ENCODE measurements at places on chromosomes 11 and 22.
A peak's percentile ranks its signal among the peaks of the same experiment; 100 is the strongest.

DNA sequence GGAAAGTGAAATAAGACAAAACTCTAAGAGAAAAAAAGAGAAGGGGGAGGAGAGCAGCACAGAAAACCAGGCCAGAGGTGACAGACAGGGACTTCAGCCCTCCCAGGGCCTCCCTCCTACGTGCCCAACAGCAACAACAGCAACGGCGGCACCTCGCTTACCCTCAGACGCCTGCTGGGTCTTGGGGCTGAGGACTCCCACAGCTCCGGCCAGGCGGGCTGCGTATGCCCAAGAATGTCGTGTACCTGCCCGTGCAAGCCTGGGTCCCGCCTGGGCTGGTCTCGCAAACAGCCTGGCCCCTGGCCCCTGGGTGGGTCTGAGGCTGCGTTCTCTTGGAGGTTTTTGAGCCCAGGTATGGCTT lies 30.5 kb downstream of the ARAP1 start:
- DNase-seq, result no peak

GRCh38 chr11:12438291-12438690 lies 60.9 kb downstream of the PARVA start:
- no peak for DNase-seq

DNA sequence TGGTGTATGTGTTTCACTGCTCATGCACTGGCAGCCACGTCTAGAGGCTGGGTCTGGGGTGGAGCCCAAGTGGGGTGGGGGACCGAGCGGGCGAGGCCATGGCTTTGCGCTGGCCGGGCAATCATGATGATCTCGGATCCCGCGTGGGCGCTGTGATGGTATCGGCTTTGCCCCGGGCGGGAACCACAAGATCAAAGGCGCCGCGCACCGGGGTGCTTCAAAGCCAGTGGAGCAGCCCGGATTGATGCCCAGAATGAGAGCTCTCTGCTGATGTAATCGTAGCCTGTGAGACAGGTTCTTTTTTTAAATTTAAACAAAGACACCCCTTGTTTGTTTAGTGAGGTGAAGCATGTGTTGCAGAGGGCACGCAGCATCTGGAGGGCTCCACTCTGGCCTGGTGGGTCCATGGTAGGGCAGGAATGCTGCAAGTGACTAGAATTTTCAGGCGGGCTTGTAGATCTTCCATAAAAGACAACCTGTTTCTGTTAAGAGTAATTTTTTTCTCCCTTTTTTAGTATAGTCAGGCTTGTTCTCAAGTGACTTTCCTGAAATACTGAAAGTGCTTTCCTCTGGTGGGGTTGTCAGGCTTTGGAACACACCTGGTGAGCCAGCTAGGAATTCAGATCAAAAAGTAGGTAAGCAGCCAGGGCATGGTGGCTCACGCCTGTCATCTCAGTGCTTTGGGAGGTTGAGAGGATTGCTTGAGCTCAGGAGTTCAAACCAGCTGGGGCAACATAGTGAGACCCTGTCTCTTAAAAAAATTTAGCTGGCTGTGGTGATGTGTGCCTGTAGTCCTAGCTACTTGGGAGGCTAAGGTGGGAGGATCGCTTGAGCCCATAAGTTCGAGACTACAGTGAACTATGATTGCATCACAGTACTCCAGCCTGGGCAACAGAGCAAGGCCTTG lies 40.7 kb downstream of the ZNRF3 start:
- DNase-seq, result peak; percentile 27

GRCh38 chr11:9249252-9249651 lies 15.9 kb downstream of the DENND5A start:
- DNase-seq, result no peak

GRCh38 chr11:95832763-95833162 lies 42.5 kb downstream of the CEP57 start:
- DNase-seq, result no peak

- DNase-seq, result no peak
Observed at GRCh38 chr11:111585371-111585770, 16.9 kb upstream of the SIK2 start.

- no peak for DNase-seq
Observed at GRCh38 chr11:103294516-103294915, 185.3 kb downstream of the DYNC2H1 start.

GRCh38 chr22:27107386-27107785 lies 450.0 kb downstream of the MIAT start:
- no peak for DNase-seq

DNA sequence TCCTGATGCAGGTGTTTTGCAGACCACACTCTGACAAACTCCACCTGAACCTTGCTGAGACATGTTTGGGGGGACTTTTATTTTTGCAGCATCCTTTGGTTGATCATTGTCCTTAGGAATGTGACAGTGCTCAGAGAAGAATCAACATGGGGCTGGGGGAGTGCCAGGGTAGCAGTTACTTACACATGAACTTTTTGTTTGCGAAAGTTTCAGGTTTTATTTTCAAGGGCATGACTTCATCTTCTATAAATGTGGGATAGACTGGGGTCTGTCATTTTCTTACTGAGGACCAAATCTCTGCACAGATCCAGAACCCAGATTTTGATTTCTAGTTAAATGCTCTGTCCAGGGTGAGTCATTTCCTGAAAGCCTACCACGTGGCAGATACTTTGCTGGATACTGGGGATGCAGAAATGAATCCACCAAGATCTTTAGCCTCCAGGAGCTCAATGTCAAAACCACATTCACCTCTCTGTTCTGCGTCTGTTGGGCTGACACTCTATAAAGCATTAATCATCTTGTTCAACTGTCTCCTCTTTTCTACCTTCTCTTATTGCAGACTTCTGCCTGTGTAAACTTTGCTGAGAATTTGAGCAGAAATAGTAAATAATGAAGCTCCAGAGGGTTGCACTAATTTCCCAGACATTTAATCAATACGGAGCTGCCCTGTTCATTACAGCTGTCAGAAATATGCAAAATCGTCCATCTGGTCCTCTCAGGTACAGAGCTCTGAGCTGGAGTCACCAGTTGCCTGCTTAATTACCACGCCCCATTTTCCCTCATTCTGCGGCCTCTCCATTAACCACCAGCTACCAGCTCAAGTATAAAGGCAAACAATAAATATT lies 387.9 kb downstream of the MIAT start:
- DNase-seq, result no peak

GRCh38 chr22:44263547-44263946 lies 49.2 kb downstream of the SHISAL1 start:
- DNase-seq, result no peak

DNA sequence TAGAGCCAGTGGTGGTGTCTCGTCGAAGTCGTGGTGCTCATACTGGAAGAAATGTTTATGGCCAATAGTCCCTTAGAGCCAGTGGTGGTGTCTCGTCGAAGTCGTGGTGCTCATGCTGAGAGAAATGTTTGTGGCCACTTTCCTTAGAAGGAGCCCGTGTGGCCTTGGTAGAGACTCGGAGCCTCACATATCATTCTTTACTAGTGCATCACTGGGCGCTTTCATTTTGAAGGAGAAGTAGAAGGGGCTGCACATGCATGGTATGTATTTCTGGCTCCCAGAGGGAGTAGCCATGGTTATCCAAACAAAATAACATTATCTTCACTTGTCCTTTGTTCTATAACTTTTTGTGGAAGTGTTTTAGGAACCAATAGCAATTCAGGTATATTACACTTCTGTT lies 69.5 kb downstream of the JAM3 start:
- no peak for DNase-seq

DNA sequence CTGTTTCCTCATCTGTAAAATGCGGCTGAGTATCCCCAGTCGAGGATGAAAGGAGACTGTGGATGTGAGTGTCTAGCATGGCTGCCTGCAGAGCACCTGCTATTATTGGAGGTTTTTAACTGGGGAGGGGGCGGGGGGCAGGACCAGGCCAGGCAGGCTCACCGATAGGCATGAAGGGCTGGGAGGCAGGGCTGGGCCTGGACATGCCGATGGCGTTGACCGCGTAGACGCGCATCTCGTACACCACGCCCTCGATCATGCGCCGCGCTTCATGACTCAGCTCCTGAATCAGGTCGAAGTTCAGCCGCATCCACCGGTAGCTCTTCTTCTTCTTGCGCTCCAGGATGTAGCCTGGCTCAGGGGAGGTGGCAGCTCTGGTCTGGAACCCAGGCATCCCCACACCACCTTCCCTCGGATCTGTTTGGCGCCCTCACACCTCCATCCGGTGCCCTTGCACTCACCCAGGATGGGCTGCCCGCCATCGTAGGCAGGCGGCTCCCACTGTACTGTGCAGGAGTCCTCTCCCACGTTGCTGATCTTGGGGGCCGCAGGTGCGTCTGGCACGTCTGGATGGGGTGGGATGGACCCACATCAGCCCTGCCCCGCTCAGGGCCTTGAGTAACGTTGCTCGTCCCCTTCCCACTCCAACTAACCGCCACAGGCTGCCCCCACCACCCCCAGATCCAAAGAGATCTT lies 15.1 kb downstream of the MYBPC3 start:
- DNase-seq, result no peak

GRCh38 chr22:19149047-19149883 lies 827 bp downstream of the GSC2 start:
- no peak for DNase-seq

DNA sequence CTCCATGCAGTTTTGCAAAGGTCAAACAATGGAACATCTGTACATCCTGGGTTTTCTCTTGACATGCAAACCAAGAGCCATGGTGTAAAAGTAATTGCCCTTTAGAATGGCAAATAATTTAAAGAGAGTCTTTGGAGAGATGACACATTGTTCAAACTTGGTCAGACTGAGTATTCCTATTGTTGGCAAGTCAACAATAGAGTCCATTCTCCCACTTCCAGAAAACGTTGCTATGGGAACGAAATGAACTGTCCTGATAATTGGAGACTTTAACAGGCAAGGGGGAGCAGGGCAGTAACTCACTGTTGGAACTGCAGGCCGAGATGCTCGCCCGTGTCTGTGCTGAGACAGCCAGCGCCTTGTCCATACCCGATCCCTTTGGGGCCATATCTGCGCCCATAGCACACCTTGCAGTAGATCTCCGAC lies 13.9 kb downstream of the CSRP3 start:
- no peak for DNase-seq

GRCh38 chr11:62804310-62805075 lies 747 bp downstream of the NXF1 start:
- DNase-seq, result no peak

DNA sequence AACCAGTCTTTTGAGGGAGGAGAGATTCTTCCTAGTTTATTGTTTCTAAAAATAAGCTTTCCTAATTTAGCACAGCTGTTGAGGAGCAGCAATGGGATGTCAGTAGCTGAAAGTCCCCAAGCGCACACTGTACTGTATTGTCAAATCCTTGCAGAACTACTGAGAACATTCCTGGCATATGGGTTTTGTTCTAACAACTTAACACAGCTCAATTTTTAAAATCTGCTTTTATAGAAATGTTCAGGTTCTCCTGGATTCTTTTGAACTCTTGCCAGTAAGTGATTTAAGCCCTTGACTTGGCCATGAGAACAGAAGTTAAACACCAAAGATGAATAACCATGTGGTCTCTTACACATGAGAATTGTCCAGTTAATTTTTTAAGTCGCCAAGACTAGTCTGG lies 218.6 kb downstream of the FAT3 start:
- DNase-seq, result no peak

GRCh38 chr11:109303342-109303741 lies 118.6 kb upstream of the C11orf87 start:
- no peak for DNase-seq

DNA sequence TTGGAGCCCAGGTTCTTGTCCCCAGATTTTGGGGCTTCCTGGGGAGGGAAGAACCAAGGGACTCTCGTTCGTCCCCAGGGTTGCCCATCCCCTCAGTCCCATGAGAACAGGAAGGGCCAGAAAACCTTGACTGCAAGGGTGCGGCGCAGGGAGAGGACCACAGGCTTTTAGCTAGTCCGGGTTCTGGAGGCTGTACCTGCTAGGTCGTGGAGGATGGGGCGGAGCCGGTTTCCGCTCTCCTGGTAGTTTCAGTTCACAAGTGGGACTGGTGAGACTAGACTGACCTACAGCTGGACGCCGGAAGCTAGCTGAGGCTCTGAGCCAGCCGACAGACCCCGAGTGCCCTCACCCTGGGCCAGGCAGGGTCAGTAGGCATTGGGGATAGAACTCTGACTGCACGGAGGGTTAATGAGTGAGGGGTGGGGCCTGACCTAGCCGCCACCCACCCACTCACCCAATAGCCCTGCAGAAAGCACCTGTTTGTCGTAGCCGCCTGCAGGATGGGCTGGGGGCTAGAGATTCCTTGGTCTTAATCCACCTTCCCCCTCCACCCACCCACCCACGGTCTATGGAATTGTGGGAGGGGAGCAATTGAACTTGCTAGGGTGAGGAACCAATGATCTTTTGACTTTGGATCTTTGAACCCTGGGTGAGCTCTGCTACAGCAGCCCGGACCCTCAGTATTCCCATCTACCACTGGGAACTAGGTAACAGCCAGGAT lies 1.5 kb downstream of the MAFF start:
- DNase-seq, result no peak

DNA sequence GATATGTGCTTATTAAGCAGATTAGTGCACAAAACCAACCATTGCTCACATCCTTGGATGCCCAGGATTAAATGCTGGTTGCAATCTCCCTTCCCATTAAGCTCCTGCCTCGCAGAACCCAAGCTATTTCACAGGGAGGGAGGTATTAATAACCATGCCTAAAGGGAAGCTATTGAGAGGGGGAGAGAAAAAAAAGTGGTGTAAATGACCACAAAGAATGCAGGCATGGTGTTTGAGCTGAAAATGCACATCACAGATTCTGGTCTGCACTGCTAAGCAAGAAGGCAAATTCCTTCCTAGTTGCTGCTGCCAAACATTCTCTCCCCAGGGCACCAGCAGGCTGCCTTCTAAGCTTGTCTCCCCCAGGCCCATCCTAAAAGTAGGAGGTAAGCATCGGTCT lies 92.0 kb upstream of the ISX start:
- peak; percentile 23 for DNase-seq

DNA sequence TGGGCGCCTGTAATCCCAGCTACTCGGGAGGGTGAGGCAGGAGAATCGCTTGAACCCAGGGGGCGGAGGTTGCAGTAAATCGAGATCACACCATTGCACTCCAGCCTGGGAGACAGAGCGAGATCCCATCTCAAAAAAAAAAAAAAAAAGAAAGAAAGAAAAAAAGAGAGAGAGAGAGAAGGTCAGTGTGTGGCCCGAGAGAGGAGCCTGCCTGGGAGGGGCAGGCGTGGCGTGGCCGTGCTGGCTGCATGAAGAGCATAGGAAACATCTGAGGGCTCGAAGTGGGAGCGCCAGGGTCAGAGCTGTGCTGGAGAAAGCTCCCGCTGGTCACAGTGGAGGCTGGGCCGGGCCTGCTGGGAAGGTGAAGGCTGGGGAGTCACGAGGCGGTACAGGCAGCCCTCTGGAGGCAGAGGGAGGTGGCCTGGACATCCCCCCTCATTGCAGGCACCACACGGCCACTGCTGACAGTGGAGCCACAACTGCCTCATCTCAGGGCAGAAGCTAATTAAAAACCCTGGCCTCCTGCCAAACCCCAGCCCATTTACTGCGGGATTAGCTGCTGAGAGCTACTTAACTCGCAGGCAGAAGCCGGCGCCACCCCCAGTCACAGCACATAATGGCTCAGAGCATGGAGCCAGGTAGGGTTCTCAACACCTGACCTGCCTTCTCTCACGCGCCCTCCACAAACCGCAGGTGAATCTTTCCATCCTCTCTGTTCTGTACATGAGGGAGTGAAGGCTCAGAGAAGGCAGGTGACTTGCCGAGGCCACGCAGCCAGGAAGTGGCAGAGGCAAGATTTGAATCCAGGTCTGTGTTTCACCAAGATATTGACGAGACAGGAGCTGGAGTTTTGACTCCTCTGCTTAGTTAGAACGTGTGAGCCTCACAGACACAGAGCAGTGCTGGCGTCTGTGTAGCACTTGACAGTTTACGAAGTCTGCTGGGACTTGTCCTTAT lies 32.6 kb downstream of the NFAM1 start:
- no peak for DNase-seq

Measured in astrocyte of the cerebellum (primary cell).